ENCODE measurements at places on chromosomes 12 and 14.
A peak's percentile ranks its signal among the peaks of the same experiment; 100 is the strongest.

DNA sequence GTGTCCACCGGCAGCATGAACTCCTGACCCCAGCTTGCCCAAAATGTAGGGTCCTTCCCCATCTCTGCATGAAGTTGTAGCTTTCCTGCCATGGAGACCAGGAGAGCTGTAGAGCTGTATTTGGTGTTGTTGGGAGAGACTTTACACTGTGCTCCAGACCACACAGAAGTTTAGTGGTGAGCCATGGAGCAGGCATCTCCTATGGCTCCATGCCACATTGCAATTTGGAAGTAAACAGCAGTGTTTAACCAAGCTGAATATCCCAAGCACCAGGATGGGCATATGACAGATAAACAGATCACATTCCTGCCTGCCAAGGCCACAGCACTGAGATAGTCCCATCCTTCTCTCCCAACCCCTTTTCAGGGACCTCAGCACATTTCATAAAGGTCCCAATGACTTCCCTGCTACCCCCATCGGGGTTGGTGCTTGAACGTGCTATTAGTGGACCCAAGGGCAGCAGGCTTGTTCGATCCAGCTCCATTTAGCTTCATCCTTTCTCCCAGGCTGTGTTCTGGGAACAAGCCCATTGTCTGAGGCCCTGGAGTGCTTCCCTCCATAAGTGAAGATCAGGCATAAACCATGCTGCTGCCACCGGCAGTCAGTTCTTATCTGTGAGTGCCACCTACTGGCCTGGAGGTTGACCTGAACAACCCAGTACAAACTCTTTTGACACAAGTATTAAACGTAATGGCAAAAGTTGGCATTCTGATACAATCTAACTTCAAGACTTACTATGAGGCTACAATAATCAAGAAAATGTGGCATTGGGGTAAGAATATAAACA is 172.3 kb upstream of the ATXN7L3B start:
- DNase-seq = peak; percentile 12

DNA sequence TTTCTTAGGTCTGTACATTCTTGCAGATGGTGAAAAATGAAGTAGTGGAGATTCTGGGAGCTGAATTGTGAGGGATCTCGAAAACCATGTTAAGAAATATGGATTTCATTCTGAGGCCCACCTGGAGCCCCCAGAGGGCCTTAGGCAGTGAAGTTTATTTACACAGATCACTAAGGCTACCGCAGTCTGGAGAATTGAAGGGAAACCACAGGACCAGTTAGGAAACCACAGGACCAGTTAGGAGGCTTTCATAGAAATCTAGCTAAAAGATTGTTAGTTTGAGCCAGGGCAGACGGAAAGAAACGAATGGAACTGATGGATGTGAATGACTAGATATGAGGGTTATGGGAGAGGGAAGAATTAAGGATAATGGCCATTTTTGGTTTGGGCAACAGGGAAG is 7.2 kb downstream of the CBLN3 start:
- DNase-seq = no peak

DNA sequence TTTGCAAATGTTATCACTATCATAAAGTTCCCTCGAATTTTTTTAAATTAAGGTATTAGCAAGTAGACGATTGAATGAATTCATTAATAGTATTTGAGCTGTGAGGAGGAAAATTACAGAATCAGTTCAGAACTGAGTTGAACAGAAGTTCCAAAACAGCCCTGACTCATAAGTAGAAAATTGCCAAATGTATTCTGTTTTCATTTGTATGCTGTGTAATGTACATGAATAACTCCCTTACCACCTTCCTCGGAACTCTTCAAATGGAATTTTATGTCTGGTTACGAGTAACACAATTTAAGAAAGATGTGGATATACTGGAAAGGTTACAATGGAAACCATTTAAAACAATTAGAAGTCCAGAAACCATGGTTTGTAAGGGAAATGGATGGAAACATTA is 283.3 kb upstream of the FAR2 start:
- DNase-seq = no peak

- DNase-seq = no peak
Observed at GRCh38 chr12:86666316-86666715, 410.1 kb upstream of the MGAT4C start.

DNA sequence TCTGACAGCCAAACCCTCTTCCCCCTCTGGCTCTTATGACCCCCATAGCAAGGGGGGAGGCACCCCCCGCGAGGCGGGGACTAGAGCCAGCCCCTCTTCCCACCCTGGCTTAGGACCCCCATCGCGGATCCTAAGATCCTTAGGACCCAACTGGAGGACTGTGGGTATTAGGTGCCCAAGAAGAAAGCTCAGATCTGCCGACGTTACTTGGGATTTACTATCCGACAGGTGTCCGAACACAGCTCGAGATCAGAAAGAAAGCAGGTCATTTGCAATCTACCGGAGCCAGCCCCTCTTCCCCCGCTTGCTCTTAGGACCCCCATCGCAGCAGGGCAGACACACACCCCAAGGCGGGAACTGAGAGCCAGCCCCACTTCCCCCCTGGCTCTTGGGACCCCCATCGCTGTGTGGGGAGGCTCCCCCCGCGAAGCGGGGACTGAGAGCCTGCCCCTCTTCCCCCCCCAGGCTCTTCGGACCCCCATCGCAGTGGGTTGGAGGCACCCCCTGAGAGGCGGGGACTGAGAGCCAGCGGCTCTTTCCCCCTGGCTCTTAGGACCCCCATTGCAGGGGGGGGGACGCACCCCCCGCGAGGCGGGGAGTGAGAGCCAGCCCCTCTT is 46.8 kb downstream of the DDX11 start:
- DNase-seq = no peak

DNA sequence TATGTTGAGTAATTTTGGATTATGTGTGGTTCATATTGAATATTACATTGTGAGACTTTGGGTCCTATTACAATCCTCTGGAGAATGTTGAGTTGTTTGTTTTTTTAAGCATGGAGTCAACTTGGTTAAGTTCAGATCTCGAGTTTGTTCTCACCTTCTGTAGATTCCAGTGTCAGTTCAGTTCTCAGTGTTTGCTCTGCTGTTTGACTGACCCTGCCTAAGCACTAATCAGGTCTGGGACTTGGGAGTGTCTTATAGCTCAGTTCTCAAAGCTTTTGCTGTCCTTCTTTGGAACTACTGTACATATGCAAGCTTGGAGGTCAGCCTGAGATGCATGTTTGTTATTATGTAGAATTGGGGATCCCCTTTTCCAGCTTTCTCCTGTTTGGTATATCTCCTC is 63.1 kb downstream of the DIP2B start:
- no peak for DNase-seq

DNA sequence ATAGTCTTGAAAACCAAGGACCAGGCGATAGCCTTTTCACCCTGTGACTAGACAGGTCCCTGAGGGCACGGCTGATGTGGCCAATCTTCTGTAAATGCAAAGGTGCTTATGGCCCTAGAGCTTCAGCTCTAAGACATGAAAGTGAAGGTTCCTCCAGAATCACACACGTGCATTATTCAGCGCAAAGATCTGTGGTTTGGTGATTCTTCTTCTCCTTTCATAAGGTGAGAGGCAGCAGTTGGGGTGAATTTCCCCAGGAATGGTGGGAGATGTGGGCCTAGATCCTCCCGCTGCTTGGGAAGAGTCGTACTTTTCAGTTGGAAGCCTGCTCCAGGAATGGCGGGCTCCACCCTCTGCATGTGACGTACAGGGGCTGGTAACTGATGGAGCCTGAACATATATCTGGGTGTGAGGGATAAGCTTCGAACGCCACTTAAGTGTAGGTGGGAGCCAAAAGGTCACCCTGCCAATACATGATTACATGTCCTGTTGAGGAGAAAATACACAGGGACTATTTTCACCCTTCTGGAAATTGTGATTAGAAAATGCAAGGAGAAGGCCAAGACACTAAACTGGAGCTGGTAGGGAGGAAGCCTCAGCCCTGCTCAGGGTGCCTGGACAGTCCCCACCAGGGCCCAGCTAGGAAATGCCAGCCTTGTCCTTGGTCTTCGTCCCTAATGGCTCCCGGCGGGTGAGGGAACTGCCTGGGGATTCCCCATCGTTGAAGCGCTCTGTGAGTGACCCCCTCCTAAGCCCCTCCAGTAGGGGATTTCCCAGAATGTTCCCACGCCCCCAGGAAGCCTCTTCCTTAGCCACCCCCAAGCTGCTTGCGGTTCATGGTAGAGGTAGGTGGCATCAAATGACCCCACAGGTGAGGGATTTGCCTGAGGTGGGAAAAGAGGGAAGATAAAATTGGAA is 17.6 kb downstream of the BATF start:
- no peak for DNase-seq

- peak; percentile 92 for DNase-seq
Observed at GRCh38 chr12:57089271-57090245, 644 bp downstream of the NAB2 start.

Data from thyroid gland (tissue), 4 donors.